NCI-H345 (cell line): ENCODE measurements at places on chromosomes 1 and 21.

DNA sequence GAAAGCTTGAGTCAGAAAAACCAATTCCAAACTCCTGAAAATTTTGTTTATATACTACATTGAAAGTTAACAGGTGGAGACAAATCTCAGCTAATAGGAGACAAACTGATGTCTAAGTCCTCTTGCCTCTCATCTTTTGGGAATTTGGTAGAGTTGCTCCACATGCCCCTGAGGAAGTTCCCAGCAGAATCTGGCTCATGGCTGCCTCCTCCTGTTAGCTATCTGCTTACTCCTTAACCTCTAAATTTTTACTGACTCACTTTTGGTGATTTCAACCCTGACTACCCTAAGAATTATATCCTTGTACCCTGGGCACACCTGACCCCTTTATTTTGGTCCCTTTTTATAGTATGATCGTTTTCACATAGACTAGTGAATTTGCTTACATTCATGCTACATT lies 633.7 kb upstream of the USP24 start:
- DNase-seq: no peak

GRCh38 chr1:205922314-205922713 lies 20.9 kb downstream of the SLC26A9 start:
- DNase-seq: no peak

DNA sequence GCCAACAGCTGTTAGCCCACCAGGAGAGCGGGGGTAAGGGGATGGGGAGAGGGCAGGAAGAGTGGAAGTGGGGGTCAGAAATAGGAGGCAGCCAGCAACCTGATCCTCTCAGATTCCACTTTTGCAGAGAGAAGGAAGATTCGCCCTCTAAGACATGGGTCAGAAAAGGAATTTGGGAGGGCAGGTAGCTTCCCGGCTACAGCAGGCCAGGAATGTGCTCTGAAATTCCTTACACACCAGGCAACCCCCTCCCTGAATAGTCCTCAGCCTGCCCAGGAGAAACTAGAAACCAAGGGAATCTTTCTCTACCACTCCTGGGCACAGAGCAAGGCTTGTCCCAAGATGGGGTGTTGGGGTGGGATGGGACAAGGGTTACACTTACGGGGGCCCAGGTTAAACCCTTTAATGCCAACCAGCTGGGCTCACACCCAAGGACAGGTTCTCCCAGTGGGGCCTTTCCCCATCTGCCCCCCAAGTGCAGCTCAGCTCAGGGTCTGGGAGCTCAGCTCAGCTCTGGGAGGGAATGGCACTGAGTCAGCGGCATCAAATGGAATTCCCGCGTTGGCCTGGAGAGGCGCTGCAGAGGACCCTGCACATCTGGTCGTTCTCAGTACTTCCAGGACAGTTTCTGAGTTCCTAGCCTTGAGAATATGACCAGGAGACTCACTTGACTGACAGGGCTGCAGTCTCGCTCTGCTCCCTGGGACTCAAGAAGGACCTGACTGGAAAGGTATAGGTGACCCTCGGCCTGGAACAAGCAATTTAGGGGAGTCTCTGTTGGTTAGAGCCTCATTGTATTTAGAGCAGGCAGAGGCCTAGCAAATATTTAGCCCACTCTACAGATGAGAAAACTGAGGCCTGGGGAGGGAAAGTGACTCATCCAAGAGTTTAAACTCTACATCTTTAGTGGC lies 761 bp downstream of the TNNT2 start:
- no peak for DNase-seq

GRCh38 chr1:23607944-23608343 lies 48.6 kb upstream of the ID3 start:
- no peak for DNase-seq

DNA sequence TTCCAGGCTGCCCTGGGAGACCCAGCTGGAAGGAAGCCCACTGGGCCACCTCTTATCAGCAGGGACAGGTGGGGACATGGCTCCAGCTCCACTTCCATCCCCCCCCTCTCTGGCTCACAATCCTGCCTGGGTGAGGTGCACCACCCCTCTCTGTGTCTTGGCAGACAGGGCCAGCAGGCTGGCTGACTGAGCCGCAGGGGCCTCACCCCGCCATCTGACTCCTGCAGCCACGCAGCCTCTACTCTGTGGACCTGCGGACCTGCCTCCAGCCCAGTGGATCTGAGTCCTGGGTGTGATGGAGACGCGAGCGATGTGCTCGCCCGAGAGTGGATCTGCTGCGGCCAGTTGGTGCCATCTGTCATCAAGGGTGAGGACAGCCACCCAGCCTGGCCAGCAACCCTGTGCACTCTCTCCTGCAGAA lies 30.1 kb downstream of the RCC2 start:
- no peak for DNase-seq

- DNase-seq: no peak
Measured at GRCh38 chr1:211370669-211371068, 44.0 kb downstream of the TRAF5 start.

DNA sequence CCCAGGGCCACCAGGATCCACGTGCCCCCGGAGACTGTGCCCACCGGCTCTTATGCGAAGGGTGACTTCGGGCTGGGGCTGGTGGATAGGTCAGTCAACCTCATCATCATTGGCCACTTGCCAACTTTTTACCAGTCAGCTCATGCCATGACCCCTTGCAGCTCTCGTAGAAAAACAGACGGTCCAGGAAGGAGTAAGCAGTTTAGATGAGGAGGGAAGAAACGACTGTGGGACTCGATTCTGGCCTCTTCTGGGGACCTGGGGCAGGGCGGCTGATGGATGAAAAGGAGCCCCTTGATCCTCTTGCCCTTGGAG lies 41.0 kb downstream of the UBASH3A start:
- no peak for DNase-seq

DNA sequence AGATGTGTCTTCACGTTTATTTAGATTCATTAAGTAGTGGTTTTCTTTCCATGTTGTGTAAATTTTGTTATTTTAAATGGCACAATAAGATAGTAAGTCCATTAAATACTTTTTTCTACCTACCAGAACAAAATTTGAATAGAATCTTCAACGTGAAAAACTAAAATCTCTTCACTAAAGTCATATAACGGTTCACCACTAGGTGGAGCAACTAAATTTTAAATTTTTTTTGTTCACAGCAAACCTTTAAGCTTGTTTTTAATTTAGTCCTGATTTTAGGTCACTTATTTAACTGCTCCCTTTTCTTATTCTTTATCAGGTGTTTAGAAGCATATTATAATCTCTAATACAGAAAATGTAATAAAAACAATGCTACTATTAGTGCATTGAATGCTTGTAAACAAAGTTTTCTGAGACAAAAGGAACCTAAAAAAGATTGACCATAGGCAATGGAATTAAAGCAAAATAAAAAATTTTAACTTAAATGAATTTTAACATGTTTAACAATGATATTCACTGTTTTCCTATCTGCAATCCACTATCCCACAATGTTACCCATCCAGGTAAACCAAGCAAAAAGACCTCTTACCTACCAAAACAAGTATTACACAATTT lies 28.3 kb upstream of the PKN2 start:
- DNase-seq: peak; percentile 6

DNA sequence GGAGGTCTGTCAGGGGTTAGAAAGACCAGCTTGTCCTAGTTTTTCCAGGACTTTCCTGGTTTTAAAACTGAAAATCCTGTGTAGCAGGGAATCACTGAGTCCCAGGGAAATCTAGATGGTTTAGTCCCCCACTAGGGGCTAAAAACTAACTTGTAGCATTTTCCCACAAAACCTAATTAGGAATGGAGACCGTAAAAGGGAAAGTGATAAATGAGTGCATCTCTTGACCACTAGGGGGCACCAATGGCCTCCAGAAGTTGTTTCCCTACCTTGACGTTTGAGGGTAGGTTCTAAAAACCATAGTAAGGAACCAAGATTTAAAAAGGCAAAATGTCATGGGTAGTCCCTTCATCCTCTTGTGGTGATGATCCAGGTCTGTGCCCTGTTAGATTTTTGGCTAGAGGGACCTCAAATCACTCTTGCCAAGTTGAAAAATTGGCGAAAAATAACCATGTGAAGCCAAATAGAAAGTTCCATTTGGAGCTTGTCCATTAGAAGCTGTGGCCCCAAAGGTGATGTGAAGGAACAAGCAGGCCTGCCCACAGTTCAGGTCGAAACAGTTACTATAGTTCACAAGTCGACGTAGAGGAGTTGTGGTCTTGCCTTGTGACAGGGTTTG lies 24.5 kb downstream of the CLIC6 start:
- DNase-seq: peak; percentile 69

DNA sequence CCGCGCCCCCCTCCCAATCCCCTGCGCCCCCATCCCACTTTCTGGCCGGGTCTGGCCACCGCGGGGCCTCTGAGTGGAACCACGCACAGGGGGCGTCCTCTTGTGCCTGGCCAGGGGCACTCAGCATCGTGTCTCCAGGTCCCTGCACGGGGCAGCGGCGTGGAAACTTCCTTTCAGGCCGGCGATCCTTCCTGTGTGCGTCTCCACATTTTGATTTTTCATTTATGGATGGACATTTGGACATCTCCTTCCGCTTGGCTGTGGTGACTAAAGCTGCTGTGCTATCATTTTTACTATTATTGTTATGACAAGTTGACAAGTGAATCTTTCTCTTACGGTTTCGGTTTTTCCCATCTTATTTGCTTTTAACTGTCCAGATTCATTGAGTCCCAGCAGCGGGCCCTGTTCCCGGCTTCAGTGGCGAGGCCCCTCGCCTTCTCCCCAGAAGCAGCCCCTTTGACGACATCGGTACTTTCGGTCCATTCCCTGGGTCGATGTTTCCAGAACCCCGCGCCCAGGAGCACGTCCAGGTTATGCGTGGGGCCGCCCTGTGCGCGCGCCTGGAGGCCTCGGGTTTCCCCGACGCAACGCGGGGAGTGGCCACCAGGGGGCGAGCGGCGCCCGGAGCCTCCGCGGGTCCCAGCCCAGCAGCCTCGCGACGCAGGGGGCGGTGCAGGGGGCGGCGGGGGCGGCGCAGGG lies 12.4 kb upstream of the SLC19A1 start:
- peak; percentile 69 for DNase-seq

- no peak for DNase-seq
Measured at GRCh38 chr1:99170516-99170915, 93.8 kb upstream of the PLPPR4 start.

- DNase-seq: no peak
Measured at GRCh38 chr1:70483342-70483741, 72.3 kb downstream of the CTH start.

GRCh38 chr1:87367549-87367948 lies 38.9 kb downstream of the LMO4 start:
- DNase-seq: no peak

DNA sequence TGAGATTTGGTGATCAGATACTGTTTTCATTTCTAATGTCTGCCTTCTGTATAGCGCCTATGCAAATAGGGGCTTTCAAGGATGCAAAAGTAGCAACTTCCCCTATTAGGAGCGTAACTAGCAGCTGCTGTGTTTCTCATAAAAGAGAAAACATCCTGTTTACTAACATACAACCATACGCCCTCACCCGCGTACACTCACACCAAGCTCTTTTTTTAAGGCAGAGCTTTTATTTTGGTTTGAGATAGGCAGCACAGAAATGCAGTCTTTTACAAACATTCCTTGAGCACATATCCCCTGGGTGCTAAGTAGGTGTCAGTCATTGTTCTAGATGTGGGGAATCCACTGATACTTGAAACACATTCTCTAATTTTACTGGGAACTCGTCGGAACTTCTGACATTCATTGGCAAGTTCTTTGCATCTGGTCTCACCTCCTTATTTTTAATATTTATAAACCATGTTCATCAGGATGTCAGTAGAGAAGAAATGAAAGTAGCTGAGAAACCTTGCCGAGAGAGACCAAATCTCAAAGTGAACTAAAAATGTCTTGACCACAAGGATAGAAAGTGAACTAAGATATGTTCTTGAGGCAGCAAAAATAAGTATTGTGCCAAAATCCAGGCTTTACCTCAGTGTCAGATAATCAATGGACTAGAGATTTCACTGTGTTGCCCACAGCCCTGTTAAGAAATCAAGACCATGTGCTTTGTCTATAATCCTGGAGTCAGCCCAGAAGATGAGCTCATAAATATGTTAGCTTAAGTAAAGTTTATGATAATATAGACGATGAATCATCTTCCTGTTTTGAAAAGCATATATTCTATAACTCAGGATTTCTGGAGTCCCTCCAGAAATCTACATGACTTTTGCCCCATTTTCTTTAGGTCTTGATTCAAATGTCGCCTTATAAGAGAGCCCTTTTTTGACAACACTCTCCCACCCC lies 350.9 kb downstream of the ST6GALNAC3 start:
- DNase-seq: no peak
